Esophagus squamous epithelium (tissue), 5 donors: ENCODE measurements at places on chromosomes 11 and 22.

GRCh38 chr11:63944987-63945386 is 6.2 kb downstream of the NAA40 start:
- no peak for DNase-seq

- no peak for DNase-seq
Measured at GRCh38 chr22:29031227-29032011, 30.2 kb downstream of the C22orf31 start.

- peak; percentile 30 for DNase-seq
Measured at GRCh38 chr11:57322256-57323166, 2.2 kb downstream of the TNKS1BP1 start.

- DNase-seq: no peak
Measured at GRCh38 chr11:95788921-95789505, 569 bp downstream of the FAM76B start.

- no peak for DNase-seq
Measured at GRCh38 chr22:44328326-44328725, 15.6 kb upstream of the SHISAL1 start.

GRCh38 chr22:37202716-37203115 is 9.6 kb downstream of the SSTR3 start:
- no peak for DNase-seq

DNA sequence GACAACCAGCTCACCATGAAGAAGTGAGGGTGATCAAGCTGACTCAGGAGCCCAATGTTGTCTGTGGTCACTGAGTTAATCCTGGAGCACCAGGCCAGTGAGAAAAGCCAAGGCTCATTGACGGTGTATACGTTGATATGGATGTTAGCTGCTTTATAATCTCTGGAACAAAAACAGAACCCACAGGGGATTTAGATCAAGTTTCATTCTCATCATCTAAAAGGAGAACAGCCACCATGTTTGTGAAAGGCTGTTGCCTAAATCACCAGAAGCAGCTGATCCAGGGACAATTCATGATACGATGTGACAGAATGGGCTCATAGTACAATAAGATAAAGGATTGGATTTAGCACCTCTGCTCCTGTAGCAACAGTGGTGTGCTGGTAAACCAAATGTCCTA is 68.5 kb downstream of the GDPD4 start:
- no peak for DNase-seq

DNA sequence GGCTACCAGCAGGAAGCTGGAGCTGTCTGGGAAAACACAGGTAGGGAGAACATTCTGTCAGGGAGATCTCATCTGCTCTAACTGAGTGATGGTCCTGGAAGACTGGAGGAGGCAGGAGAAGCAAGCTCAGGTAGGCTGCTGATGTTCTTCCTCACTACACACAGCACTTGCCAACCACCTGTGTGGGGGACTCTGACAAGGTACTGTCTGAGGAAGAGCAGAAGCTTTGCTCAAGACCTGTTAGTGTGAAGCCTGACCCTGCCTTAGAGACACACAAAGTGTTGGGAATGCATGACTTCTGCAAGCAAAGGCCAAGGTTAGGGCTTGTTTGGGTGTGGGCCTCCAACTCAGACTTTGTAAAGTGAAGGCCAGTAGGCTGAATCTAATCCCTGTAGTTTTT is 46.5 kb downstream of the CHST1 start:
- DNase-seq: no peak

GRCh38 chr11:47248664-47249377 is at the start of gene ACP2:
TSS of gene ACP2 (minus strand) at chr11:47248814. CDS start at chr11:47248789, 25 bp downstream.
- DNase-seq: peak; percentile 71

DNA sequence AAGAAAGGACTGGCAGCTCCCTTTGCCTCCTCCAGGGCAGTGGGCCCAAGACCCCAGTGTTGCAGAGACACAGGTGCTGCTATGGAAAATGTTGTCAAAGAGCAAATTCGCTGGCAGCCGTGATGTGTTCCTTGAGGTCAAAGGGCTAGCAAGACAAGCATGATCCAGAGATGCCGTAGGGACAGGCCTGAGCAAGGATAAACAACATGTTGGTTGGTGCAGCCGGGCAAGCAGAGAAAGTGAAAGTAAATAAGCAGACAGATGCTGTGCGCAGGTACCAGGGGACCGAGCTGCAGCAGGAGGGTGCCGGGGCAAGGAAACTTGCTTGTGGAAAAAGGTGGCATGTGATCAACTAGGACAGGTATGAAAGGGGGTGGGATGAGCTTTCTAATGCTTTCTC is 125.5 kb upstream of the NECTIN1 start:
- DNase-seq: no peak

GRCh38 chr22:28813772-28814518 is 13.6 kb upstream of the XBP1 start:
- no peak for DNase-seq

- no peak for DNase-seq
Measured at GRCh38 chr11:114257621-114258558, 38.3 kb upstream of the NNMT start.

GRCh38 chr11:20058749-20059458 is 101.4 kb downstream of the DBX1 start:
- DNase-seq: no peak

DNA sequence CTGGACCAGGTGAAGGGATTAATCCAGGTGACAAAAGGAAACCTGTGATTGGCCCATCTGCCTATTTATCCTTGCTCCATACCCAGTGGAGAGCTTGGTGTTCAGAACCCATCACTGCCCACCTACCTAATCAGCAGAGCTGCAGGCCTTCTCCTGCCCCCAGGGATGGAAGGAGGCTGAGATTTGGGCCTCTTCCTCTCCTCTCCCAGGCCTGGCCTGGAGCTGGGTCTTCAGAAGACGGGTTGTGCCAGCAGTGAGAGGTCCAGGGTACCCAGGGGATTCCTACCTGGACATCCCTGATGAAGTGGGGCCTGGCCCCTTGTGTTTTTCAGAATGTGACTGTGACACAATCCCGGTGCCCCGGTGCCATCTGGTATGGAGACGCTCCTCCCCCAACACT is 80.3 kb upstream of the MYOD1 start:
- DNase-seq: no peak
